ENCODE measurements at places on chromosomes 12 and 14. TPM values are rescaled to one million over a fixed set of nuclear protein-coding genes. Genes with fewer than 3 reads are reported as not detected.

Gene ALG10
- total RNA-seq = 4.4 TPM

Gene FAM90A1
- total RNA-seq = 0.07 TPM

Gene TAS2R10
- not detected for total RNA-seq

Gene BCL2L2
- 20.7 TPM for total RNA-seq

Gene GDF3
- total RNA-seq = not detected

Gene B3GNT4
- total RNA-seq = 0.54 TPM

Gene OR4Q2
- not detected for total RNA-seq

Gene CCDC198
- total RNA-seq = 2.9 TPM

Gene FGD6
- total RNA-seq = 14.9 TPM

Gene SUSD6
- 6.7 TPM for total RNA-seq
